ENCODE measurements at places on chromosomes 2 and 18. TPM values are rescaled to one million over a fixed set of nuclear protein-coding genes. Genes with fewer than 3 reads are reported as not detected.

Gene MATN3
- 3.5 TPM for total RNA-seq

Gene KLF7
- 6.3 TPM for total RNA-seq

Gene TRMT61B
- 11.2 TPM for total RNA-seq

Gene LGALSL
- 30.7 TPM for total RNA-seq

Gene ABCG8
- 4.7 TPM for total RNA-seq

Gene SRD5A2
- total RNA-seq: 0.52 TPM

Gene ZSWIM2
- total RNA-seq: not detected

Gene SKA1
- 5.5 TPM for total RNA-seq

Gene RRM2
- 20.0 TPM for total RNA-seq

Gene LRRTM1
- total RNA-seq: 1.0 TPM
